ENCODE measurements at places on chromosomes 1 and 21.

DNA sequence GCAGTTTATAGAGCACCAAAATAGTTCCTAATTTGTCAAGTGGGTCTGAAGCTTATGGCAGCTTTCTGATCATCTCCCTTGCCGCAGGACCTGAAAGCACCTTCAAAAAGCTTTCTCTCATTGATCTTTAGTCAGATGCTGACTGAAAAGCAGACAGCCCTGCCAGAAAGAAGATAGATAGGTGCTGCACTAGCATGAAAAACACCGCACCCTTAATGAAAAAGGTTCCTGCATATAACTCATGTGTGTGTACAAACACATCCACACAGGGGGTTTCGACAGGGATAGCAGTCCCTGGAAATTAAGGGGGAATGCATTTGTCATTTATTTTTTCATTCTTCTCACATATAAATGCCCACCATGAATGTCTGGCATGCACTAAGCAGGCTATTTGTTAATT lies 361.7 kb upstream of the SNX7 start:
- DNase-seq: no peak

- no peak for DNase-seq
Measured at GRCh38 chr1:205455581-205456382, at the start of gene BLACAT1. TSS of gene BLACAT1 (minus strand) at chr1:205456045.

DNA sequence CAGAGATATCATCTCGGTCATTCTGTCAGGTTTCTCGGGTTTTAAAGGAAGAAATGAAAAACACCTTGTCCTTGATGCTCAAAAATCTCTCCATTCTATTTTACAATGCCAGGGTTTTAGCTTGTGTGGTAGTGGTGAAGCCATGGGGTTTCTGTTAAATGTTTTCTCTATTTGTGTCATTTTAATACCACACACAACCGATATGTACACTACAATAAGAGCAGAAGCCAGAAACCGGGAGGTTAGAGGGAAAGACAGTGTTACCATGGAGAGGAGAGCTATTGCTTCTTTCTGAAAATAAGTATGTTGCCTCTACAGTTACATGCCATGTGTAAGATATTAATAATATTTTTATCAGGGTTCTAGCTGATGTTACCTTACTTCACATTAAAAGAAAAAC lies 2.8 kb downstream of the SLC35D1 start:
- no peak for DNase-seq

DNA sequence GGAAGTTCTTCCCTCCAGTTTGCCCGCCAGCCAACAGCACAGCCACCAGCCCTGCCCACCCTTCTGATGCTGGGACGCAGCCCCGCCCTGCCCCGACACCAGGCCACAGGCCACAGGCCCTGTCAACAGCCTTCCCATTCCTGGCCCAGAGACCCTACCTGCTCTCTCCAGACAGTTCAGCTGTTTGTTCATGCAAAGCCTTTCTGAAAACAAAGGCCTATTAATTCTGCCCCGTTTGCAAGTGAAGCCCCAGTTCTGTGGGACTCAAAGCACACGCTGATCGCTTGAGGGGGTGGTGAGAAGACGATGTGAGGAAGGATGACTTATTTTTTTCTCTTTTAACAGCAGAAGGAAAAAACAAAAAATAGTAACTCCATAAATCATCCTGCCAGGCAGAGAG lies 55.4 kb upstream of the KIF26B start:
- DNase-seq: no peak

DNA sequence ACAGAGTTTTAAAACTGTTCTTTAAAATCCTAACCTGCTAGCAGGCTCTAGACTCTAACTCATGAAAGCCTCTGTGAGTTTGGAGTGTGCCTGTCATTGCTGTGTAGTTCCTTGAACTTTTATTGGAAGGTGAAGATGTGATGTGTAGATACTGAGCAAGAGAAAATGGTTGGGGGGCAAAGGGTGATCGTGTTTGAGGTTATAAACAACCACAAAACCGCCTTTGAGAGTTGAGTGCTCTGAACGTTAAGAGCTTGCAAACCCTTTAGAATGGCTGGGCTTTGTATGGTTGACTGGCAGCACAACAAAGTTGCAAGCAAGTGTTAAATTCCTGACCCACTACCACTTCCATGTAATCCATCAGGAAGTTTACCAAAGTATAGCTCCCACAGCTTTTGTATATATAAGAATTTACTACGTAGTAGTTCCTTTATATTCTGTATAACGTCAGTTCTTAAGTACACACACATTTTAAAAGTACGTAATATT lies 19.6 kb downstream of the BACE2 start:
- DNase-seq: no peak

DNA sequence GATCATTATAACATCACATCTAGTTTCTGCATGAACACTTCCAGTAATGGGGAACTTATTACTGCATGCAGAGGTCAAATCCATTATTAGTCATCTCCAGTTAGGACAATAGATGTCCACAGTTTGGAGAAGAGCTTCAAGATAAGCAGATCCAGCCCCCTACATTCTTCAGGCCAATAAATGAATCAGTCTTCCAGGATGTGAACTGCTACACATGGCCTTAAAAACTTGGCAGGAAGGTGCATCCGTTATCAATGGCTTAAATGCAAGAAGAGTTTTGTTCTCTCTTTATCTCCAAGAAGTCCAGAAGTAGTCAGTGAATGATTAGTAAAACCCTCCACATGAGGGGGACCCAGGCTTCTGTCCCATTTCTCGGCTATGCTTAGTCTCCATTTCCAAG lies 70.8 kb downstream of the DMRTA2 start:
- no peak for DNase-seq

DNA sequence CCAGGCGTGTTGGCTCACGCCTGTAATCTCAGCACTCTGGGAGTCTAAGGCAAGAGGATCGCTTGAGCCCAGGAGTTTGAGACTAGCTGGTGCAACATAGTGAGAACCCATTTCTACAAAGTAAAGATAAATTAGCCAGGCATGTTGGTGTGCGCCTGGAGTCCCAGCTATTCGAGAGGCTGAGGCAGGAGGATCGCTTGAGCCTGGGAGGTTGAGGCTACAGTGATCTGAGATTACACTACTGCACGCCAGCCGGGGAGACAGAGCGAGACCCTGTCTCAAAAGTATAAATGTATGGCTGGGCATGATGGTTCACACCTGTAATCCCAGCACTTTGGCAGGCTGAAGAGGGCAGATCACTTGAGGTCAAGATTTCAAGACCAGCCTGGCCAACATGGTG lies 51.5 kb upstream of the LBR start:
- peak; percentile 12 for DNase-seq

DNA sequence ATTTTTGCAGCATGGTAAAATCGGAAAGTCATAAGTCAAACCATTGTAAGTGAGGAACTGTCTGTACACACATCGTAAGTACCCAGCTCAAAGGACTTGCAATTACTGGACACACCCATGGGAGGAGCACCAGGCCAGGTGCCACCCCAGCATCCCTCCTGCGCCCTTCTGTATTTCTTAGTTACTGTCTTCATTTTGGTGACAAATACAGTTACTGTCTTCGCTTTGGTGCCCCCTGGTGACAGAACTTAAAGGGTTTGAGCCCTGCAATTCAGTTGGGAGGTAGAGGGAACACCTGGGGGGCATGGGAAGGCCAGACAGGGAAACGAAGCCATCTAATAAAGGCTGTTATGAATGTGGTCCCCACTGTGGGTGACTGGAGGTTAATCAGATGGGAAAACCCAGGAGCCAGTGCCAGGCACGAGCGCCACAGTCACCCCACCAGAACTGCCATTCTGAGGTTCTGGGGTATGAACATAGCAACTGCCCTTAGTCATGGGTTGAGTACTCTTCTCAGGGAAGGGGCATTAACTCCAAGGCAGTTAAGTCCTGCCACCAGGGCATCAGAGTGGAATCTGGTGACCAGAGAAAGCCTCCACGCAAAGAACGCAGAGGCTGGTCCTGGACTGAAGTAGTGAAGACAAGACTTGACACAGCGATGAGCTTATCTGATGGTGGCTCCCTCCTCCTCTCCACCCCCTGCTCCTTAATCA lies 612.9 kb downstream of the PTPRU start:
- DNase-seq: no peak

- DNase-seq: peak; percentile 51
Measured at GRCh38 chr1:64745181-64745985, 508 bp downstream of the RAVER2 start.

DNA sequence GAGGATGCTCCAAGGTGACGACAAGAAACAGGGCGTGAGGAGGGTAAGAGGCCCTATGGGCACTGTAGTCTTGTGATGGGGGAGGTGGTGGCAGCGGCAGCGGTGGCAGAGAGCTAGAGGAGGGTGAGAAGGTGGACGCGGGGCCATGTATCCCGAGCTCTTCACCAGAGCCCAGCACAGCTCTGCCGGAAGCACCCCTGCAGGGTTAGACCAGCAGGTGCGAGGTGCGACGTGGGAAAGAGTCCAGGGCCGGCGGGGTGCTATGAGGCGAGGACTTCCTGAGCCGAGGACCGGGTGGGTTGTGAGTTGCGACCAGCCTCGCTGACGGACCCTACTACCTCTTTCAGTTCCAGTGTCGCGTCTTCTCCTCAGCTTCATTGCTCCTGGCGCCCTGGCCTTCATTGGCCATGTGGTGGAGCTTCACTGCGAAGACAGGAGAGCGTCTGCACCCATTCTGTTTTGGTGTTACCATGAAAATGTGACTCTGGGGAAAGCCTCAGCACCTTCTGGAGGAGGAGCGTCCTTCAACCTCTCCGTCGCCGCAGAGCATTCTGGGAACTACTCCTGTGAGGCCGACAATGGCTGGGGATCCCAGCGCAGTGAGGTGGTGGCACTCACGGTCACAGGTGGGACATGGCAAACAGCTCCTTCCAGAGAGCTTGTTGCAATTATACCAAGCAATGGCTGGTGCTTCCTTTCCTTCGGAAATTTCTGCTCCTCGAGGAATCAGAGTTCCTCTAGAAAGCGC lies 67.9 kb upstream of the KIRREL1 start:
- no peak for DNase-seq

DNA sequence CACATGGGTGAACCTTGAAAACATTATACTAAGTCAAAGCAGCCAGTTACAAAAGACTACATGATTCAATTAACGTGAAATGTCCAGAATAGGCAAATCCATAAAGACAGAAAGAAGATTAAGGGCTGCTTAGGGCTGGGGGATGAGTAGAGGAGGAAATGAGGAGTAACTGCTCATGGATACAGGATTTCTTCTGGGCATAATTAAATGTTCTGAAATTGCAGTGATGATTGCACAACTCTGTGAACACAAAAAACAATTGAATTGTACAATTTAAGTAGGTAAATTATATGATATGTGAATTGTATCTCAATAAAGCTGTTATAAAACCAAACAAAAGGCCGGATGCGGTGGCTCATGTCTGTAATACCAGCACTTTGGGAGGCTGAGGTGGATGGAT lies 52.2 kb downstream of the RERE start:
- no peak for DNase-seq

DNA sequence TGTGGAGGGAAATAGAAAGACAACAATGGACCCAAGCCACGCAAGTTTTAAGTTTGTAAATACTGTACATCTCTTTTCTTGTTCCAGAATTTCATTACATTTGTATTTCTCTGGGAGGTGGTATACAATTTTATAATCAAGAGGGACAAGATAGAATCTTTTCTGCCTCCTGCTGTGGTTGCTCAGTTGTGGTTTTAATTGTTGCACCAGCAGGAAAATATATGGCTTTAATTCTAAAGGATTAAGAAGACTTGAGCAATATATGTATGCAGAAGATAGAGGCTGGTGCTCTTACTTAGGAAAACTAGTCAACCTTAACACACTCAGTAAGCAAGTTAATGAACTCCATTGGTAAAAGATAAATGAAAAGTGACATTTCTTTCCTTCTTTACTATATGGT lies 19.8 kb upstream of the ASB17 start:
- DNase-seq: no peak

DNA sequence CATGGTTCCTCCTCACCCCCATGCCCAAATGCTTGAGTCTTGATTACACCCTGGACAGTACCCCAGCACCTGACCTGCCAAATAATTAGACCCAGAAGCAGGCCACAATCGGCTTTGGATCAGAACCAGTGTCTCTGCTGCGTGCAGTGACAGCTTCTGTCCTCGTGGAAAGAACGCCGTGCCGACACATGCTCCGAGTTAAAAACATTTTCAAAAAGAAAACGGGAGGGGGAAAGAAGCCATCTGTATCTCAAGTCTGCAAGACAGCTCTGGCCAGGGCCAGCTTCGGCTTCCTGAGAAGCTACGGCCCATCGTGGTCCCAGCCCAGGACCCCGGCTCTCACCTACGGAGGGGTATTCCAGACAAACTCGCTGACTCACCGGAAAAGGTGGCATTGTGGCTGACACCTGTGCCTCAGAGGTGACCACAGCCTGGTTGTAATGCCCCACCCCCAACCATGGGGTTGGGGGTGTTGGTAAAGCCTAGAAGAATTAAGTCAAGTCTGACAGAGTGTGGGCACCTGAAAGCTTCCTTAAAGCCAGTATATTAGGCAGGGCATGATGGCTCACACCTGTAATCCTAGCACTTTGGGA lies 25.8 kb downstream of the SSBP3 start:
- no peak for DNase-seq

- DNase-seq: peak; percentile 55
Measured at GRCh38 chr21:36589352-36589971, 109.5 kb upstream of the SIM2 start.

DNA sequence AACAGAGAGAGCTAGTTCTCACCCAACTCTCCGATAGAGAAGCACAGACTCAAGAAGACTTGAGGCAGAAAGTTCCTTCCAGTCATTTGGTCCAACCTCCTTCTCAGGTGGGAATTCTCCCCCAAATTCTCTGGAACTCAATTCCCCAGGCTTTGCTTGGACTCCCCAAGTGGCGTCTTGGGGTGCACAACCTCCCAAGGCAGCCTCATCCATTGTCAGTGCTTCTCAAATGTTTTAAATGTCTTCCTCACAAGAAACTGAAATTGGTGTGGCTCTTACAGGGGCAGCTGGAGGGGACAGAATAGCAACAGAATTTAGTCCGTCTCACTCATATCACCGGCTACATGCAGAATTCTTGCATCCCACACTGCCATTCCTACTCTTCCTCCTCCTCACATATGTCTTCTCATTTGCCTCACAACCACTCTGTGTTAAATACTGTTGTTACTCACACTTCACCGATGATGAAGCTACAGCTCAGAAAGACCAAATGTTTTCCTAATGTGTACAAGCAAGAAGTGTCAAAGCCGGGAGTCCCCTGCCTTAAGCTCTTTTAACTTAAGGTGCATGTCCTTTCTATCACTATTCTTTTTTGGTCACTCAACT lies 33.4 kb upstream of the CD84 start:
- DNase-seq: no peak

GRCh38 chr1:18539171-18539570 lies 58.4 kb downstream of the KLHDC7A start:
- DNase-seq: no peak

DNA sequence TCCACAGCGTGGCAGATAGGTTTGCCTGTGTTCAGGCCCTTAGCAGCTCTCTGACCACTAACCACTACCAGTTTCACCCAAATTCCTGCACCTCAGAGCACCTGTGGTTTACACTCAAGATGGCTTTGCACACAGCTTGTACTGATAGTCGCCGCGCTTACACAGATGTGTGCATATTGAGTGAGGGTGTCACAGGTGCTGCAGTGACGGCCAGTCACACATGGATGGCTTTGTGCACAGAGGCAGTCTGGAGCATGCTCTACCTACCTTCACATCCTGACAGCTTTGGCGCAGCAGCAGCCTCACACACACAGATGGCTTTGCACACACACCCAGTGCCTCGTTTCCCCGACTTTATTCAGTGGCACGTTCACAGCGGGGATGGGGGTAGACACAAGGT lies 7.5 kb downstream of the DMAP1 start:
- DNase-seq: no peak

Data from aorta (tissue), 5 donors.